ENCODE measurements at places on chromosomes 5 and 9.

- peaks cover 11% of the 10 kb centered on the region for H3K4me1 ChIP-seq
- no peak overlapping the region for H3K4me3 ChIP-seq
- H3K27me3 ChIP-seq, result no peaks in the 10 kb centered on the region
- H3K36me3 ChIP-seq, result no peaks in the 10 kb centered on the region
- DNase-seq, result no peak
- no peak overlapping the region for H3K27ac ChIP-seq
Observed at GRCh38 chr9:125493881-125494652, 212.9 kb downstream of the MAPKAP1 start.

GRCh38 chr5:16886793-16887345 is 49.2 kb downstream of the MYO10 start:
- H3K4me3 ChIP-seq, result no peak overlapping the region
- H3K27me3 ChIP-seq, result no peaks in the 10 kb centered on the region
- DNase-seq, result no peak
- no peaks in the 10 kb centered on the region for H3K36me3 ChIP-seq
- no peak overlapping the region for H3K27ac ChIP-seq

GRCh38 chr5:81334304-81335061 is 33.1 kb downstream of the ZCCHC9 start:
- no peaks in the 10 kb centered on the region for H3K27me3 ChIP-seq
- no peak for DNase-seq
- no peak overlapping the region for H3K27ac ChIP-seq
- H3K4me1 ChIP-seq, result no peaks in the 10 kb centered on the region
- H3K4me3 ChIP-seq, result no peak overlapping the region
- H3K36me3 ChIP-seq, result no peaks in the 10 kb centered on the region

DNA sequence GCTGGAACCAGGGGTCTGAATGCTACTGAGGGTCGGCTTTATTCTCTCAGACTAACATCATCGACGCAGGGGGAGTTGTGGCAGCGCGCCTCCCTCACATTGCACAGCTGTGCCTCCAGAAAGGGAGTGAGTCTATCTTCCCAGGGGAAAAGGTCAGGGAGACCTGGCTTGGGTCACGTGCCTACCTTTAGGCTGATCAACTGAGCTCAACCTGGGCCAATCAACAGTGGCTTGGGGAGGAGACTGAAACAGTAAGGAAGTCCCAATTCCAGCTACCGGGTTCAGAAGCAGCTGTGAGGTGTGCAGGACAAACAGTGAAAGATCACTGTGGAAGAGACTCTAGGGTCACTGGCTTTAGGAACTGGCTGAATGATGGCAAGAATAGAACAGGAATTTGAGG is 14.3 kb downstream of the SNX30 start:
- no peaks in the 10 kb centered on the region for H3K27me3 ChIP-seq
- H3K4me1 ChIP-seq, result peaks cover 4% of the 10 kb centered on the region
- H3K27ac ChIP-seq, result no peak overlapping the region
- no peak for DNase-seq
- no peak overlapping the region for H3K4me3 ChIP-seq

- no peaks in the 10 kb centered on the region for H3K4me1 ChIP-seq
- H3K36me3 ChIP-seq, result no peaks in the 10 kb centered on the region
- no peaks in the 10 kb centered on the region for H3K27me3 ChIP-seq
- no peak overlapping the region for H3K4me3 ChIP-seq
- H3K27ac ChIP-seq, result no peak overlapping the region
Observed at GRCh38 chr5:115022303-115022702, 147.4 kb downstream of the TRIM36 start.

GRCh38 chr5:86143837-86144236 is 473.9 kb upstream of the COX7C start:
- H3K27ac ChIP-seq, result no peak overlapping the region
- H3K27me3 ChIP-seq, result no peaks in the 10 kb centered on the region
- no peaks in the 10 kb centered on the region for H3K36me3 ChIP-seq
- H3K4me3 ChIP-seq, result no peak overlapping the region
- H3K4me1 ChIP-seq, result no peaks in the 10 kb centered on the region
- no peak for DNase-seq

GRCh38 chr9:17116400-17116837 is 18.4 kb upstream of the CNTLN start:
- H3K27ac ChIP-seq, result no peak overlapping the region
- no peaks in the 10 kb centered on the region for H3K4me1 ChIP-seq

GRCh38 chr9:73216100-73216499 is 64.4 kb downstream of the ANXA1 start:
- H3K4me1 ChIP-seq, result peaks cover 21% of the 10 kb centered on the region
- no peak overlapping the region for H3K4me3 ChIP-seq
- no peak for DNase-seq

GRCh38 chr5:127002390-127002789 is 28.0 kb downstream of the MARCHF3 start:
- no peaks in the 10 kb centered on the region for H3K36me3 ChIP-seq
- no peak overlapping the region for H3K27ac ChIP-seq
- no peaks in the 10 kb centered on the region for H3K4me1 ChIP-seq

GRCh38 chr9:135486267-135487065 is 6.9 kb downstream of the PPP1R26 start:
- no peak overlapping the region for H3K4me3 ChIP-seq
- no peak for DNase-seq
- no peak overlapping the region for H3K27ac ChIP-seq
- H3K27me3 ChIP-seq, result no peaks in the 10 kb centered on the region
- H3K36me3 ChIP-seq, result peaks cover 17% of the 10 kb centered on the region

- no peaks in the 10 kb centered on the region for H3K27me3 ChIP-seq
- no peak overlapping the region for H3K27ac ChIP-seq
- H3K4me1 ChIP-seq, result no peaks in the 10 kb centered on the region
- no peak overlapping the region for H3K4me3 ChIP-seq
- DNase-seq, result no peak
- no peaks in the 10 kb centered on the region for H3K36me3 ChIP-seq
Observed at GRCh38 chr5:9765419-9766140, 135.4 kb upstream of the TAS2R1 start.

GRCh38 chr9:126489581-126490213 is 124.0 kb upstream of the LMX1B start:
- H3K27me3 ChIP-seq, result no peaks in the 10 kb centered on the region
- no peak overlapping the region for H3K4me3 ChIP-seq
- no peaks in the 10 kb centered on the region for H3K4me1 ChIP-seq
- H3K27ac ChIP-seq, result no peak overlapping the region
- DNase-seq, result no peak

DNA sequence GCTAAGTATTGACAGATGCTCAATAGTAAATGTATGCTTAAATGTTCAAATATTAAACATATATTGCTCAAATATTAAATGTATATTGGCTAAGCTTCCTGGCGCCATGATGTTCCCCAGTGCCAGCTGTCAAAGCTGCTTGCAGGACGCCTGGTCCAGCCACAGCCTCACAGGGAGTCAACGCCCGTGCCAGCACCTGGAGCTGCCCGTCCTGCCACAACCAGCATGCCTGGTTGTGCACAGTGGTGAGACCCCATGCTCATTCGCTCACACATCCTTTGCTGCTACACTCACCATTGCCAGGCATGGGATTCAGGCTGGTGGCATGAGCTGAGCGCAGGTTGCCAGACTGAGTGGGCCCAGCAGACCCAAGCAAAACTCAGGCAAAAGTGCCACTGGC is 926.9 kb upstream of the EDIL3 start:
- DNase-seq, result no peak
- H3K4me3 ChIP-seq, result no peak overlapping the region
- no peaks in the 10 kb centered on the region for H3K27me3 ChIP-seq
- no peak overlapping the region for H3K27ac ChIP-seq

GRCh38 chr9:567128-567746 is 274.3 kb upstream of the DMRT1 start:
- no peaks in the 10 kb centered on the region for H3K36me3 ChIP-seq
- H3K27me3 ChIP-seq, result no peaks in the 10 kb centered on the region
- DNase-seq, result no peak
- H3K4me3 ChIP-seq, result no peak overlapping the region
- H3K27ac ChIP-seq, result no peak overlapping the region
- no peaks in the 10 kb centered on the region for H3K4me1 ChIP-seq

DNA sequence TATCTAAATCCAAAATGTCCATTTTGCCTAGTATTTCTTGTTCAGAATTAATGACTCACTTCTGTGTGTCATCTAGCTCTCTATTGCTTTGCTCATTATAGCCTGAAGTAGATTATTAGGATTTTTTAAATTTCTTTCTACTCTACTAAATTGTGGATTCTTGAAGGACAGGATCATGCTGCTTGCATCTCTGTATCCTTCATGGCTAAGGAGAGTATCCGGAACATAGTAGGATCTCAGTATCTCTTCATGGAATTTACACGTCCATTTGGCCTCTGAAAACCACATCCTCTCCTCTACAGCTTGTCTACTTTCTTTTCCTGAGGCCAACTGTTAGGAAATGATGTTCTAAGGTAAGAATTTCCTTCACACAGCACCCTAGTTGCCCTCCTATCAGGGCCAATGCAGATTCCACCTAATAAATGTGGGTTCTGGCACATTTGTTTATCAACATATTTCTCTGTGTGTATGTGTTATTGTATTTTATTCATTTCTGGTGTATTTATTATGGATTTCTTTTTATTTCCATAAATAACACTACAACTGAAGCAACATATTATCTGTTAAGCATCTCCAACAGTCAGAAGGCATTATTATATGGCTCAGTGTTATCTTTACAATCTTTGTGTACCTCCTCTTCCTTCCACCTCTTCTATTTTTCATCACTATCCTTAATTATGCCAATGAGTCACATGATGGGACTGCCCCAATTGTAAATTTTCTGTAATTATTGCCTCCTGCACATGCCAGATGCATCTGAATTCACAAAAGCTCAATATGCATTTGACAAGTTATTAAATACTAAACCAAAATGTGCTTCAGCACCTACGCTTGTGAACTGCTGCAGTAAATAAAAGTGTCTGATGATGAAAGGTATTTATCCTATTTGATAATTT is 557.8 kb upstream of the TLE4 start:
- no peaks in the 10 kb centered on the region for H3K27me3 ChIP-seq
- DNase-seq, result no peak
- no peak overlapping the region for H3K27ac ChIP-seq
- H3K4me1 ChIP-seq, result no peaks in the 10 kb centered on the region
- no peak overlapping the region for H3K4me3 ChIP-seq

DNA sequence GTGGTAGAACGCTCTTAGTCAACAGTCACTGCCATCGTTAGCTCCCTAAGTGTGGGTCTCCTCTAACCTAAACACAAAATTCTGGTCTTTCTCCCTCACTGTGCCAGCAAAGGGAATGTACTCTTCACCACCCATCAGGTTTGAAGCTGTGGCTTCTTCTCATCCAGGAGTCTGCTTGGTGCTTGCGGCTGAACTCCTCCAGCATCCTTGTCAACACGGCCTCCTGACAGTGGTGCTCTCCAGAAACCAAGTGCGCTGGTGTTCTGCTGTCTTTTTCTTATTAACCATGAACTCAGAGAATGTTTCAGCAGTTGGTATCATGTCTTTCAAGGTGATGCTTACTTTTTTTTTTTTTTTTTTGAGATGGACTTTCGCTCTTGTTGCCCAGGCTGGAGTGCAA is 23.9 kb upstream of the LPCAT1 start:
- DNase-seq, result no peak
- no peaks in the 10 kb centered on the region for H3K27me3 ChIP-seq
- H3K4me1 ChIP-seq, result no peaks in the 10 kb centered on the region
- H3K4me3 ChIP-seq, result no peak overlapping the region
- H3K36me3 ChIP-seq, result no peaks in the 10 kb centered on the region

GRCh38 chr5:106959387-106959786 is 711.4 kb downstream of the EFNA5 start:
- no peaks in the 10 kb centered on the region for H3K27me3 ChIP-seq
- no peak overlapping the region for H3K27ac ChIP-seq
- H3K4me1 ChIP-seq, result no peaks in the 10 kb centered on the region

DNA sequence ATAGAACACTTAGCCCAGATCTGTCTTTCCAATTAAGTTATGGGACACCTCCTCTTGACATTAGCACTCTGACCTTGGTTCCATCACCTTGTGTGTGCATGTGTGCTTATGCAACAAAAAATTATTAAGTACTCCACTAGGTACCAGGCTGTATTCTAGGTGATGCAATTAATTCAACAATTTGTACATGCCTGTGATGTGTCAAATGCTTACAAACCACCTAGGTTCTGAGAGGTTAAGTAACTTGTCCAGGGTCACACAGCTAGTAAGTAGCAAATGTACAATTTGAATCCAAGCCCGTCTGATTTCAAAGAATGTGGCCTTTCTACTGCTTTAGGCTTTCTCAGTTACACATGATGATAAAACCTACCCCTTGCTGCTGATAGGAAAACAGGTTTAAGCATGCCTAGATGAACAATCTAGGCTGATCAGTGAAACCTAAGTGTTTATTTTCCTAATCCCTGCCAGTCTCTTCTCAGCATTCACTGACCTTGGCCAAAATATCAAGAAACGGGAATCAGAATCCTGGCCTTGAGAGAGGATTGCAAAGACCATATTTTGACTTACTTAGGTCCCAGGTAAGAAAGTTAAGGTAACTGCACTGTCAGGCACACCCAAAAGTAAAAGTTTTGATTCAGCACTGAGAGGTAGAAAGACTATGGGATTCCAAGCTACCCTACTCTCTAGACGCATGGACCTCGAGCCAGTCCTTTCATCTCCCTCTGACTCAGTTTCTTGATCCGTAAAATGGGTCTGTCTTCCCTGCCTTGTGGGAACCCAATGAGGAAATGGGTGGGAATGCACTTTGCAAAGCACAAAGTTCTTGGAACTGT is 1.0 kb downstream of the TBC1D2 start:
- no peaks in the 10 kb centered on the region for H3K36me3 ChIP-seq
- H3K4me3 ChIP-seq, result peak overlapping the region; percentile 92
- no peaks in the 10 kb centered on the region for H3K27me3 ChIP-seq
- no peaks in the 10 kb centered on the region for H3K4me1 ChIP-seq

- no peak for DNase-seq
- no peak overlapping the region for H3K4me3 ChIP-seq
- H3K4me1 ChIP-seq, result peaks cover 4% of the 10 kb centered on the region
Observed at GRCh38 chr5:151676314-151676712, 10.4 kb downstream of the SPARC start.

- no peak for DNase-seq
- H3K36me3 ChIP-seq, result no peaks in the 10 kb centered on the region
- H3K4me1 ChIP-seq, result peaks cover 20% of the 10 kb centered on the region
- H3K27ac ChIP-seq, result no peak overlapping the region
- peaks cover 8% of the 10 kb centered on the region for H3K27me3 ChIP-seq
Observed at GRCh38 chr5:95959051-95959887, 2.4 kb downstream of the ELL2 start.

DNA sequence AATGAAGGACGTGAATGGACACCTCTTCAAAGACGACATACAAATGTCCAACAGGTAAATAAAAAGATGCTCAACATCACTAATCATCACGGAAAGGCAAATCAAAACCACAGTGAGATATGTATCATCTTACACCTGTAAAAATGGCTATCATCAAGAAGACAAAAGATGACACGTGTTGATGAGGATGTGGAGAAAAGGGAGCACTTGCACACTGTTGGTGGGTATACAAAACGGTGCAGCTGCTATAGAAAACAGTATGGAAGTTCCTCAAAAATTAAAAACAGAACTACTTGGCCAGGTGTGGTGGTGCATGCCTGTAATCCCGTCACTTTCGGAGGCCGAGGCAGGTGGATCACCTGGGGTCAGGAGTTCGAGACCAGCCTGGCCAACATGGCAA is 47.9 kb downstream of the STK10 start:
- H3K27ac ChIP-seq, result no peak overlapping the region
- H3K4me1 ChIP-seq, result peaks cover 8% of the 10 kb centered on the region
- H3K27me3 ChIP-seq, result no peaks in the 10 kb centered on the region
- no peak overlapping the region for H3K4me3 ChIP-seq
- no peaks in the 10 kb centered on the region for H3K36me3 ChIP-seq

- no peaks in the 10 kb centered on the region for H3K27me3 ChIP-seq
- H3K4me1 ChIP-seq, result no peaks in the 10 kb centered on the region
- H3K4me3 ChIP-seq, result no peak overlapping the region
- H3K27ac ChIP-seq, result no peak overlapping the region
- DNase-seq, result no peak
- H3K36me3 ChIP-seq, result no peaks in the 10 kb centered on the region
Observed at GRCh38 chr5:34039398-34040157, 3.4 kb downstream of the C1QTNF3 start.

Data from H1 (cell line).